HFFc6 (cell line): ENCODE measurements at places on chromosomes 4 and X.

DNA sequence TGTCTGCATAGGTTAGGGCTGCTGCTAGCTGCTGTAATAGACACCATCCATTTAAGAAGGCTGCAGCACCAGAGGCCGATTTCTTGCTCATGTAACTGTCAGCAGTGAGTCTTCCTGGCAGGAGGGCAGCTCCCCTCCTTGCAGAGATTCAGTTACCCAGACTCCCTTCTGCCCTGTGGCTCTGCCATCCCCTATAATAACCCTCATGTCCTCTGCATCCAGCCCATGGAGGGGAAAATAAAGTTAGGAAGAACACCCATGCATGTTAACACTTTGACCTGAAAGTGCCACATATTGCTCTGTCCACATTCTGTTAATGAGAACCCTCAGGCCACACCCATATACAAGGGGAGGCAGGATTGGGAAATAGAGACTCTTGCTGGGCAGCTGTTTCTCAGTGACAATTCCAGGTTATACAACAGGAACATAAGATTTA is 5.4 kb downstream of the STBD1 start:
- no peak for DNase-seq
- H3K4me1 ChIP-seq: peaks cover 7% of the 10 kb centered on the region
- H3K4me3 ChIP-seq: no peak overlapping the region
- H3K27ac ChIP-seq: no peak overlapping the region

GRCh38 chrX:42837101-42837726 is 59.3 kb upstream of the PPP1R2C start:
- H3K36me3 ChIP-seq: no peaks in the 10 kb centered on the region
- no peaks in the 10 kb centered on the region for H3K4me1 ChIP-seq
- no peak overlapping the region for H3K27ac ChIP-seq
- no peaks in the 10 kb centered on the region for H3K27me3 ChIP-seq

- peaks cover 5% of the 10 kb centered on the region; the same call in 1 of the 2 replicates for H3K36me3 ChIP-seq
- peaks cover 12% of the 10 kb centered on the region for H3K4me1 ChIP-seq
- H3K27ac ChIP-seq: no peak overlapping the region
- H3K4me3 ChIP-seq: no peak overlapping the region
Observed at GRCh38 chr4:86967798-86968197, 33.0 kb downstream of the AFF1 start.

DNA sequence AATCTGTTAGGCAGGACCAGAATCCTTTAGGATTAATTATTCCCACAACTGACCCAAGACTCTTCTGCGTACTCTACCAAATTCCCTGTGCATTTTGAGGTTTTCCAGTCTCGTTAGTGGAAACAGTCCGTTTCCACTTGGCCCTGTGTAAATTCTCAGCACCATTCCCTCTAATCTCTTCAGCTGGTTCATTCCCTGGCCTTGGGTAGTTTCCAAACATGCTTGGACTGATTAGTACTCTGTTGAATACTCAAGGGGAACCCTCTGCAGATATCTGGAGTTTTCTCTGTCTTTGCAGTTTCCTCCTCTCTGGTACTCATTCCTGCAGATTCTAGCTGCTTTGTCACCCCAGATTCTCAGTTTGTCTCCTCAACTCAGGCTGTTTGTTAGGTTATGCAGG is 80.4 kb downstream of the ZFX start:
- peaks cover 24% of the 10 kb centered on the region for H3K4me1 ChIP-seq
- no peak for DNase-seq
- no peak overlapping the region for H3K4me3 ChIP-seq
- no peaks in the 10 kb centered on the region for H3K27me3 ChIP-seq
- no peak overlapping the region; the same call in 1 of the 2 replicates for H3K27ac ChIP-seq
- H3K36me3 ChIP-seq: peaks cover 6% of the 10 kb centered on the region

GRCh38 chr4:109440948-109441347 is 7.3 kb downstream of the SEC24B start:
- DNase-seq: no peak
- peaks cover 12% of the 10 kb centered on the region for H3K36me3 ChIP-seq
- H3K27me3 ChIP-seq: no peaks in the 10 kb centered on the region; the same call in 1 of the 2 replicates
- peaks cover 70% of the 10 kb centered on the region for H3K4me1 ChIP-seq
- no peak overlapping the region for H3K4me3 ChIP-seq

DNA sequence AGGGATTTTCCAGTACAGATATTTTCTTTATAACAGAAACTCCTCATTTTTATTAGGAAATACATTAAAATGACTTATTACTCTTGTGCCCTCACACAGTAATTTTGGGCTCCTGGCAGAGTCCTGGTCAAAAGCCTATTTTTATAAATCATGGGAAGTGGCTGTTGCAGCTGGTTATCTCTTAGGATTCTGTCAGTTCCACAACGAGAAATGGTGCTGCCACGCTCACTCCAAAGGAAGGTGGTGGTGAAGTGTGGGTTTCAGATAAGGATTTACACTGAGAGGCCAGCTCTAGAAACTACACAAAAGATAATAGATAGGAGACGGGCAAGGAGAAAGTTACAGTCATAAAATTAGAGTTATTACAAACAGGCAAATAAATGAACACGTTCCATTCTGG is 159.2 kb upstream of the FAM241A start:
- no peaks in the 10 kb centered on the region for H3K36me3 ChIP-seq
- no peak overlapping the region for H3K4me3 ChIP-seq
- peaks cover 2% of the 10 kb centered on the region for H3K27me3 ChIP-seq
- H3K27ac ChIP-seq: no peak overlapping the region
- no peak for DNase-seq
- peaks cover 2% of the 10 kb centered on the region; the same call in 1 of the 2 replicates for H3K4me1 ChIP-seq
